ENCODE measurements at places on chromosomes 7 and 10. TPM values are rescaled to one million over a fixed set of nuclear protein-coding genes. Genes with fewer than 3 reads are reported as not detected.

DNA sequence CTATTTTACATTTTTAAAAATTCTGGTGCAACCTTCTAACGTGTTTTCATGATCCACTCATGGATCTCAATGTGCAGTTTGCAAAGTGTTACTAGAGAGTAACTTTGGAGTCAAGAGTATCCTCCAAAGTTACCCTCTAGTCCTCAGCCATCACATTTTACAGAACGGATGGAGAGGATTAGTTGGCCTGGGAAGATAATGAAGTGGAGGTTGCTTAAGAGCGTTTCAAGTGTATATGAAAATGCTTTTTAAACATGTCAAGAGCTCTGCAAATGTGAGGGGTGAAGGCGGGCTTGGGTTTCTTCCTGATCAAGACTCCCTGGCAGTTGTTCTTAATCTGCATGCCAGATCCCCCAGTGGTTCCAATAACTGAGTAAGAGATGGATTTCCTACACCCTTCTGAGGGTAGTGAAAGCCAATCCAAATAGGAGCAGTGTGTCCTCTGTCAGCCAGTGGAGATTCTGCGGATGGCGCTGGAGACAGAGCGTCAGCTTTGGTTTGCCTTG, 299.4 kb upstream of the NPVF start:
- no peak for DNase-seq

- no peak for DNase-seq
Measured at GRCh38 chr10:101781655-101781983, 1.6 kb downstream of the NPM3 start.

GRCh38 chr10:112938808-112939482, 11.1 kb upstream of the TCF7L2 start:
- no peak for DNase-seq

GRCh38 chr7:129636641-129637040, 25.1 kb downstream of the NRF1 start:
- DNase-seq: no peak

DNA sequence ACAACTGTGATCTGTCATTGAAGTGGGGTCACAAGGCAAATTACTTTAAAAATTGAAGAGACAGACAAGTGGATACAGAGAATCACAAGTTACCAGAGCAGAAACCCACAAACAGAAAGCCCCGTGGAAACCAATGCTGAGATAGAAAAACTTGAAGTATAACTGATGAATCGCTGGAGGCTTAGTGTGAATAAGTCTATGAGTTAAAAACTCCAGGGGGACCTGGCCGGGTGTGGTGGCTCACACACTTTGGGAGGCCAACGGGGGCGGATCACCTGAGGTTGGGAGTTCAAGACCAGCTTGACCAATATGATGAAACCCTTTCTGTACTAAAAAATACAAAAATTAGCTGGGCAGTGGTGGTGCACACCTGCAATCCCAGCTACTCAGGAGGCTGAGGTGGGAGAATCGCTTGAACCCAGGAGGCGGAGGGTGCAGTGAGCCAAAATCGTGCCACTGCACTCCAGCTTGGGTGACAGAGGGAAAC, 69.7 kb upstream of the ZNRF2 start:
- no peak for DNase-seq

DNA sequence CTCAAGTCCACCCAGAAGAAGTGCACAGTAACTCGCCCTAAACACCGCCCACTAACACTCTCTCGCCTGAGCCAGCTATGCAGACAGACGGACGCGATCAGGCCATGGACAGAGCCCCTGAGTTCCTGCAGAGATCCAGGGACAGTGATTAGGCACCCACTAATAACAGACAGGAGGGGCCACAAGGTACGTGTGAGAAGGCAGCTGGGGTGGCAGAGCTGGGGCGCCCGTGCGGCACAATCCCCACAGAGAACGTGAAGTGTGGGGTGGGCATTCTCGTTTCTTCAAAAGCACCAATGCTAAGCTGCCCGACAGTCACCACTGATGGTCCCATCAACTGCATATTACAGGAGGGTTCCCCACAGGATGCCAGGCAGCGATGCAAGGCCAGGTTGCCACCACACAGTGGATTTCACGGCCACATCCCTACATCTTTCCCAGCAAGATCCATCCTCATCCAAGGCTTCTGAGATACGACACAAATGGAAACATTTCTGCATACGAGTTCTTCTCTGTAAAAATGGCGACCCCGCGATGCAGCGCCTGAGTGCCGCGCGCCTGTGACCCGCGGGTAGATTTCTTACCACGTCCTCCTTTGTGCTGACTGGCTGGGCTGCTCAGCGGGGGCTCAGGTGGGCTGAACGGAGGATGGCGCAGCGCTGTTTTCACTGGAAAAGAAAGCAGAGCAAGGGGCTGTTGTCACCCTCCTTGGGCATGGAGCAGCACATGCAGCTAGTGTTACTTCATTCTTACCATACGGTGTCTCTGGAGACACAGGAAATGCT, 237.5 kb downstream of the TNS3 start:
- DNase-seq: no peak

GRCh38 chr7:85025312-85025756, 161.5 kb downstream of the SEMA3D start:
- no peak for DNase-seq

DNA sequence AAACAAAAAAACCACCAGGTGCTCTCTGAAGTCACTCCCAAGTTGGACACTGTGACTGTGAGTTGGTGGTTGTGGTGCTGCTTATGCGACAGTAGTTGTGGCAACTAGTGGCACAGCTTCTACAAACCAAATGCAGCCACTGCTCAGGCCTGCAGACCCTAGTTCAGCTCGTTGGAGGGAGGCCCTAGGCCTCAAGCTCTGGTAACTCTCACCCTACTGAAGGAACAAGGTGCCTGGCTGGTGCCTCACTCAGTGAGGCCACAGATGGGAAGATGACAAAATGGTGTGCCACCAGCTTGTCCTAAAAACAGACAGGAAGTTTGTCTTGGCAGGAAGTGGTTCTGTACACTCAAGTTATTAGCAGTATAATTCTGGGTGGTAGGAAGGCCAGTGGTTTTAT, 45.3 kb upstream of the RAPGEF5 start:
- peak; percentile 37 for DNase-seq

- no peak for DNase-seq
Measured at GRCh38 chr7:154861589-154861988, 141.3 kb downstream of the PAXIP1 start.

GRCh38 chr10:44382131-44382858, 2.6 kb downstream of the CXCL12 start:
- peak; percentile 7 for DNase-seq

- no peak for DNase-seq
Measured at GRCh38 chr10:77090381-77091356, 546.9 kb downstream of the KCNMA1 start.

DNA sequence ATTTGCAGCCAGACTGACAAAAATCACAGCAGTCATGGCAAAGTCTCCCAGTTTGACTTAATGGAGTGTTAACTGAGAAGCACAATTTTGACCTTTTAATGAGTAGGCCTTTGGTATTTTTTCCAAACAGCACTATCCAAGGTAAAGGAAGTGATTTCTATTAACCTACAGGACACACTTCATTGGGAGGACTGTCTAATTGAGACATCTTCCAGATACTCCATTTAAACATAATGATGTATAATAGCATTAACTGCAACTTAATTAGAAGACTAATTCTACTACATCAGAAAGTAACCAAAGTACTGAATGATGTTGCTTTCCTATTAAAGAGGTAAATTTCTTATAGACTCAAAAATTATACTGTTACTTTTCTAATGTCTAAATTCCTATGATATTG, 61.1 kb downstream of the TWIST1 start:
- DNase-seq: no peak

GRCh38 chr10:118790058-118790457, 35.3 kb upstream of the CACUL1 start:
- no peak for DNase-seq

DNA sequence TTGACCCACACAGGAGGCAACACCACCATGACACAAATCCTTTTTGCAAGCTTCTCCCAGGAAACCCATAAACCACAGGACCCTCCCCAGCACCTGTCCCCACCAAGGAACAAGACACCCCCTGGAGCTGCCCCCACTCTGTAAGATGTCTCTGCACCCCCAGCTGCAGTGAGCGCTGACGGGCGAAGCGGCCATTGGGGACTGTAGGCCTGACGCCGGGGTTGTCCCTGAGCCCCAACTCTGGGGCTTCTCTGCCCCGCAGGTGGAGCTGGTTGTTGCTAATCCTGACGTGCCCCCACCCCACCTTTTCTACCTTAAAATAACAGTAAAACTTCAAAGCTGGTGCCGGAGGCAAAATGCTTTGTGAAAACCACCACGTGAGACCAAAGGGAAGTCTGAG, 94.7 kb upstream of the PPP2R2D start:
- DNase-seq: peak; percentile 11

DNA sequence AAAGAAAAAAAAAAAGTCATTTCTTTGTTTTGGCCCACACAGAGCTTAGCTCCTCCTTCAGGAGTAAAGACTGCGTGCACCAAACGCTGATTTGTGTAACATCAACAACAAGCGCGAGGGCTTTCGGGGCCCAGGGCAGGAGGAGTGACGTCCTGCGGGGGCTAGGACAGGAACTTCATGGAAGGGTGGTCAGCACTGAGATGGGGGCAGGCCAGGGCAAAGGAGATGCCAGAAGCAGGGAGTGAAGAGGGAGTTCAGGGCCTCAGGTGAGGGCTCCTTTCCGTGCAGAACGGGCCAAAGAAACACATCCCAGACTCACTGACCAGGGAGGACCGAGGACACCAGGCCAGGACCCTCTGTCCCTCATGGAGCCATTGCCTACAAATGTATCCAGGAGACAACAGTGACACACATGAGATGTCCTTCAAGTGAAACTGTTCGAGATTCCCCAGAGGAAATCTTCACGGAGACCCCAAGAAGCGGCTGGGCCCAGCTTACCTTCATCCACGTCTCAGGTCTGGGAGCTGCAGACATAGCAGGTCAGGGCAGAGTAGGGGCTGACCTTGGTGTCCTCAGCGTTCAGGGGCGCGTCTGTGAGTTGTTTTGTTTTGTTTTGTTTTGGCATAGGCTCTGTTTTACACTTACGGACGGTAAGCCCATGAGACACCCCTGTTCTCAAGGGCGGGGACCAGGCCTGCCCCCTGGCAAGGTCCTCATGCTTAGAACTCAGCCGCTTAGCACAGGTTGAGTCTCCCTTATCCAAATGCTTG, 30.4 kb upstream of the SHH start:
- DNase-seq: no peak

- no peak for DNase-seq
Measured at GRCh38 chr7:116731445-116732335, 59.7 kb downstream of the MET start.

- DNase-seq: no peak
Measured at GRCh38 chr10:113093188-113094113, 143.4 kb downstream of the TCF7L2 start.

DNA sequence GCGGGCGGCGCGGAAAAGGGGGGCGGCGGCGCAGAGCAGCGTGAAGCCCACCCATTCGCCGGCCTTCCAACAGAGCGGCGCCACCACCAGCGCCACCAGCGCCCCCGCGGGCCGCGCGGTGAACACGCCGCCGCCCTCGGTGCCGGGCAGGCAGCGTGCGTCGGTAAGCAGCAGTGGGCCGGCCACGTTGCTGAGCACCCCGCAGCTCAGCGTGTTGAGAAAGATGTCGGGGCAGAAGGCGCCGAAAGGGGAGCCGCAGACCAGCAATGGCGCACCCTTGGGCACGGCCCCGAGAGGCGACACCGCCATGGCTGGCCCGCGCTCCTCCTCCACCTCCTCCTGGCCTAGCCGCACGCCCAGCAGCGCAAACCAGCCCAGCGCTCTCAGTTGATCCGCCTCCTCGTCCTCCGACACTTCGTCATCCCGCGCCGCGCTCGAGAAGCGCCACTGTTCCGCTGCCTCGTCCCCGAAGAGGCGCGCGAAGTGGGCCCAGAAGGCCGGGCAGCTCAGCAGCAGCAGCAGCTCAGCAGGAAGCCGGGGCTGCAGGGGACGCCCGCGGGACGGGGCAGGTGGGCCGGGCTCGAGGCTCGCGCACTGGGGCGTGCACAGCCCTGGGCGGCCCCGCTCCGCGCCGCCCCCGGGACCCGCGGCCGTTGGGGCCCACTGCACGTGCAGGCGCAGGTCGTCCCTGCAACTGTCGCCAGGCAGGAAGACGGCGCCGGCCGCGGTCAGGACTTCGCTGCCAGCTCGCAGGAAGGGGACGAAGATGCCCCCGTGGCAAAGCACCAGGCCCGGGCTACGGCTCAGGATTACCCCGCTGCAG, 623 bp downstream of the TYSND1 start:
- DNase-seq: peak; percentile 80

GRCh38 chr10:3747984-3748383, 37.0 kb downstream of the KLF6 start:
- no peak for DNase-seq

DNA sequence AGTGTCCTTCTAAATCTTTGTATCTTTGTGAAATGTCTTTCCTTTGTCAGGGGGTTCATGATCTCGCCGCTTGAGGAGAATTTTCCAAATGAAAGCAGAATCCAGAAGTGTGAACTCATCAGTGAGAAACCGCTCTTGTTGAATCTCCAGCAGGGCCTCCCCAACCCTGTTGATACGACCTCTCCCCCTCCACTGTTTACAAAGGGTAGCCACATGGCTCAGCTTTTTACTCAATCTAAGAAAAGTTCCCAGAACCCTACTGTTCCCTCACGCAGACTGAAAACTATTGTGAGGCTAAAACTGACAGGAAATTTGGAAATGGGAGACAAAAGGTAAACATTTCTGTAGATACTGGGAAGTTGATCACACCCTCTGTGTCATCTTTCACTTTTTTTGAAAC, 73.9 kb downstream of the SEMA3C start:
- no peak for DNase-seq

GRCh38 chr7:91201442-91202113, 62.7 kb upstream of the FZD1 start:
- DNase-seq: no peak

Gene CISD1
- total RNA-seq: 32.2 TPM

Gene COL28A1
- not detected for total RNA-seq

Gene MYH16
- not detected for total RNA-seq

Gene DDIT4
- total RNA-seq: 481 TPM

Gene MYOF
- 10.8 TPM for total RNA-seq

Gene CHST3
- 0.05 TPM for total RNA-seq

Gene FOXK1
- 33.2 TPM for total RNA-seq

Gene DLX6
- not detected for total RNA-seq

Gene SLC26A3
- not detected for total RNA-seq

Gene ZNF365
- total RNA-seq: 0.23 TPM

Gene SPDYE9
- total RNA-seq: not detected

Gene GPR15LG
- total RNA-seq: not detected

Gene NKX6-2
- not detected for total RNA-seq

Gene LRRC17
- total RNA-seq: not detected

Gene PRSS37
- total RNA-seq: not detected

All from activated CD4-positive, alpha-beta memory T cell treated with anti-CD3 and anti-CD28 coated beads, Interleukin-2, amount 10 ng/mL, durations not matched to agents 7 days and 5 days (primary cell).